Thyroid gland (tissue), 4 donors: ENCODE measurements at places on chromosomes 5 and 9. TPM values are rescaled to one million over a fixed set of nuclear protein-coding genes. Genes with fewer than 3 reads are reported as not detected.

DNA sequence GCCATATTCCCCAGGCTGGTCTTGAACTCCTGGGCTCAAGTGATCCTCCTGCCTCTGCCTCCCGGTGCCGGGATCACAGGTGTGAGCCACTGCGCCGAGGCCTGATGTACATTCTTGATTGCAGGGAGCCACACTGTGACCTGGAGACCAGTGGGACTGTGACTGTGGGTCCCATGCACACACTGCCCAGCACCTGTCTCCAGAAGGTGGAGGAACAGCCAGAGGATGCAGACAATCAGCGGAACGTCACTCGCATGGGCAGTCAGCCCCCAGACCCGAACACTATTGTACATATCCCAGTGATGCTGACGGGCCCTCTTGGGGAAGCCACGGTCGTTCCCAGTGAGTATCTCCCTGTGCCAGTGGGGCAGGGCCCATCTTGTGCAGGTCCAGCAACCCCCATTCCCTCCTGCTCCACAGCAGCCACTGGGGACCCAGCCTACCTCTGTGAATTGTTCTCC lies 147.3 kb downstream of the CACNA1B start:
- H3K36me3 ChIP-seq = no peaks in the 10 kb centered on the region
- no peak overlapping the region for H3K27ac ChIP-seq
- no peak for DNase-seq
- peaks cover 3% of the 10 kb centered on the region for H3K4me1 ChIP-seq
- no peak overlapping the region for H3K4me3 ChIP-seq
- no peaks in the 10 kb centered on the region for H3K27me3 ChIP-seq

DNA sequence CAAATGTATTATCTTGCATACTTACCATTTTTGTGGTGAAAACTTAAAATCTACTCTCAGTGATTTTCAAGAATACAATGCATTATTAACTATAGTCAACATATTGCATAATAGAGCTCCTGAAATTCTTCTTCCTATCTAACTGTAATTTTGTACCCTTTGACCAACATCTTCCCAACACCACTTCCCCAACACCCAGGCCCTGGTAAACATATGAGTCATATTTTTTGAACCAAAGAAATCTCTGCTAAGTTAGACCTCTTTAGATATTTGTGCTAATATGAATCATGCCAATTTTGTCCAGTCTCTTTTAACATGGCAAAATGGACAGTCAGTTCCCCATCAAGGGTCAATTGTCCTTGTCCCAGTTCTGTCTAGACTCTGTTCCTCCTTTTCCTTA lies 18.5 kb upstream of the RGS7BP start:
- no peaks in the 10 kb centered on the region for H3K4me1 ChIP-seq
- no peaks in the 10 kb centered on the region for H3K27me3 ChIP-seq
- no peak for DNase-seq
- H3K36me3 ChIP-seq = no peaks in the 10 kb centered on the region
- no peak overlapping the region for H3K27ac ChIP-seq

GRCh38 chr5:67879620-67880510 lies 335.7 kb upstream of the PIK3R1 start:
- no peak overlapping the region for H3K4me3 ChIP-seq
- DNase-seq = no peak
- no peaks in the 10 kb centered on the region for H3K27me3 ChIP-seq
- no peak overlapping the region for H3K27ac ChIP-seq

- H3K27ac ChIP-seq = no peak overlapping the region
- peak overlapping the region; percentile 4 for H3K4me3 ChIP-seq
- no peaks in the 10 kb centered on the region for H3K27me3 ChIP-seq
These were observed 717.9 kb upstream of the WWC1 start for GRCh38 chr5:167573370-167574127.

Gene ARID3C
- not detected for total RNA-seq

Gene FSTL4
- not detected for total RNA-seq

DNA sequence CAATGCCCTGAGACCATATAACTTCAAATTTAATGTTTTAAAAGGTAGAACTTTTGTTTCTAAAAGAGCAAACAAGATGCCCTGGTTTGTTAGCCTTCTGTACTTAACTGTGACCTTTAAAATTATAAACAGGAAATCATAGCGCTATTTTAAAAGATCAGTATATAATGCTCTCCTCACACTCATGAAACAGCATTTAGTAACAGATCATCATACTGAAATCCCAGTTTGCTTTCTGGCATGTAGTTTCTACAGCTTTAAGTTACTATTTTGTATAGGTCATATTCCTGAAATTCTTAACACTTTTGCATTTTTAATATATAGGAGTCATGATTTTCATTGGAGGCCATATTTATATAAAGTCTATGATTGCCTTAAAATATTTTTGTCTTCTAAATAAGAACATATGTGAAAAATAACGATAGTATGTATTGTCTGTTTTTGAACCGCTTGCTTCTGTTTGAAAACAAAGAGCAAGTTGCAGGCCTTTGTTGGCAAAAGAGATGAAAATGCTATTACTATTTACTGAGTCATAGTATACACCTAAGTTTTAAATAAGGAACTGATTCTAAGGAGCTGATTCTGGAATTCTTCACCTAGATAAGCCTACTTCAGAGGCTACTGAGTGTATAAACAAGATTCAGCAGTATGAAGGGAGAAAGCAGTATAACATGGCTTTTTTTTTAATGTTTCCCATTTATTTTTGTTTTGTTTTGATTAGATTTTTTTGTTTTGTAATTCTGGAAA lies 20.5 kb downstream of the SRFBP1 start:
- no peak for DNase-seq
- H3K27me3 ChIP-seq = no peaks in the 10 kb centered on the region
- H3K4me1 ChIP-seq = no peaks in the 10 kb centered on the region
- no peak overlapping the region for H3K4me3 ChIP-seq

Gene NR2F1-AS1
- total RNA-seq = 4.1 TPM

Gene PALM2AKAP2
- 12.0 TPM for total RNA-seq

Gene RANBP17
- 26.9 TPM for total RNA-seq

Gene GHR
- 10.9 TPM for total RNA-seq

- H3K36me3 ChIP-seq = no peaks in the 10 kb centered on the region
- no peaks in the 10 kb centered on the region for H3K27me3 ChIP-seq
- H3K4me1 ChIP-seq = no peaks in the 10 kb centered on the region
These were observed 133.1 kb upstream of the MAP1B start for GRCh38 chr5:71974165-71974564.

GRCh38 chr5:41973887-41974286 lies 48.8 kb downstream of the FBXO4 start:
- no peak for DNase-seq
- H3K36me3 ChIP-seq = no peaks in the 10 kb centered on the region
- H3K4me3 ChIP-seq = no peak overlapping the region
- no peaks in the 10 kb centered on the region for H3K27me3 ChIP-seq
- H3K27ac ChIP-seq = no peak overlapping the region
- no peaks in the 10 kb centered on the region for H3K4me1 ChIP-seq

Gene BHMT
- 1.2 TPM for total RNA-seq

DNA sequence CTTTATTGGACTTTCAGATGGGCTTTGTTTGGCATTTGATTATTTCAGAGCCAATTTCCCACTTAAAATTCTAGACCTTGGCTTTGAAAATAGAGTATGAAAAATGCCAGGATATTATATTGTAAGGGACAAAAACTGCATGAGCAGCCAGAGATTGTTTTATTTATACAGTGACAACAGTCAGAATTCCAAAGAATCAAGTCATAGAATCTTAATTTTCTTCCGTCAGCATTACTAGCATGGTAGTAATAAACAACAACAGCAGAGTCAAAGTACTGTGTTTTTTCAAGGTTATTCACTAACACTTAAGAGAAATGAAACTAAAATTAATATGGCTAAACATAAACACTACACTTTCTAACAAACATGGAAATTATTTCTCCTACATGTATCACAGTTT lies 52.2 kb downstream of the MLLT3 start:
- H3K36me3 ChIP-seq = no peaks in the 10 kb centered on the region
- no peak overlapping the region for H3K4me3 ChIP-seq
- H3K27ac ChIP-seq = no peak overlapping the region
- peaks cover 47% of the 10 kb centered on the region for H3K4me1 ChIP-seq
- no peaks in the 10 kb centered on the region for H3K27me3 ChIP-seq

DNA sequence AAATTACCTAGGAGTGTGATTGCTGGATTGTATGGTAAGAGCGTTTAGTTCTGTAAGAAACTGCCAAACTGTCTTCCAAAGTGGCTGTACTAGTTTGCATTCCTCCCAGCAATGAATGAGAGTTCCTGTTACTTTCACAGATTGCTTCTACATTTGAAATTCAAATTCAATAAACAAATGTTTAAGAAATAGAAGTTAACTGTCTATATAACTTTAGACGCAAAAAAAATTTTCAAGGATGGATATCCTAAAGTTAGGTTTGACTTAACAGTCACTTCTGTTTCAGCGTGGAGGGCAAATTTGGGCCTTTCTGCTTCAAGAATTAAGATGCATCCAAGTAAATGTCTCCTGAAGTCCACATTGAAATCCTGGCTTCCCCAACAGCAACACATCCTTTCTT lies 445.6 kb downstream of the TAF11L14 start:
- H3K27ac ChIP-seq = no peak overlapping the region
- no peaks in the 10 kb centered on the region for H3K36me3 ChIP-seq
- no peaks in the 10 kb centered on the region for H3K27me3 ChIP-seq

DNA sequence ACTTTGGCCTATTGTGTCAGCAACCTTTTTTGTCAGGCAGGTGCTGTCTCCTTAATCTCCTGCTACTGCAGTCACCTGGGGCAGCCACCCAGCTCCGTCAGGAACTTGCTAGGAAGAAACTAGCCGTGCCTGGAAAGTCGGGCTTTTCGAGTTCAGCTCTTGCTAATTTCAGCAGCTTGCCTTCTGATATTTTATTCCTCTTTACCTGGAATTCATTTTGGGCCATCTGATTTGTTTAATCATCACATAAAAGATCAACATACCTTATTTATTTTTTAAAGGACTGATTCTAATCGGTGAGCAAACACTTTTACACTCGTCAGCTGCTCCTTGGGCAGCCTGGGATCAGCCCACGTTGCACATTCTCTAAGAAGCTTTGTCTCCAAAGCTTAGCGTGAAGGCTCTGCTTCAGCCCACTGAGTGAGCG lies 42.2 kb downstream of the PRLR start:
- no peak overlapping the region for H3K27ac ChIP-seq
- peaks cover under 1% of the 10 kb centered on the region for H3K4me1 ChIP-seq
- H3K27me3 ChIP-seq = no peaks in the 10 kb centered on the region
- no peak overlapping the region for H3K4me3 ChIP-seq

DNA sequence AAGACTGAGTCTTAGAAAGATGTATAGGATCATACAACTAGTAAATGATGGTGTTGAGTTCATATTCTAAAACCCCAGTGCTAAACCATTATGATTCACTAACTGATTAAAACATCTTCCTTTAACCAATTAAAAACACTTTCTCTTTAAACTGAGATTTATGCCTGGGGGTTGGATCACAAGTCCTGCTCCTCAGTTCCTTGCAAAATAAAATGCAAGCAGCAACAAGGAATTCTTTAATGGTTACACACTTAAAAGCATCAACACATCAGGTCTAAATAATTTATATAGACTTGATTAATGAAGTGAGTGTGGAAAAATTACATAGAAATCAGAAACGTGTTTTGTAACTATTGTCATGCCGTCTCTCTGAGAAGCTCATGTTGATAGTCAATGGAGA lies 189.2 kb downstream of the TARS1 start:
- no peak overlapping the region for H3K4me3 ChIP-seq
- H3K27me3 ChIP-seq = no peaks in the 10 kb centered on the region
- no peak for DNase-seq
- H3K36me3 ChIP-seq = no peaks in the 10 kb centered on the region

Gene ADRB2
- total RNA-seq = 1.1 TPM

Gene CATSPER3
- total RNA-seq = not detected

GRCh38 chr5:107808671-107809137 lies 138.0 kb upstream of the EFNA5 start:
- no peaks in the 10 kb centered on the region for H3K36me3 ChIP-seq
- no peaks in the 10 kb centered on the region for H3K27me3 ChIP-seq
- no peak overlapping the region for H3K27ac ChIP-seq
- peak; percentile 87 for DNase-seq
- H3K4me1 ChIP-seq = no peaks in the 10 kb centered on the region

DNA sequence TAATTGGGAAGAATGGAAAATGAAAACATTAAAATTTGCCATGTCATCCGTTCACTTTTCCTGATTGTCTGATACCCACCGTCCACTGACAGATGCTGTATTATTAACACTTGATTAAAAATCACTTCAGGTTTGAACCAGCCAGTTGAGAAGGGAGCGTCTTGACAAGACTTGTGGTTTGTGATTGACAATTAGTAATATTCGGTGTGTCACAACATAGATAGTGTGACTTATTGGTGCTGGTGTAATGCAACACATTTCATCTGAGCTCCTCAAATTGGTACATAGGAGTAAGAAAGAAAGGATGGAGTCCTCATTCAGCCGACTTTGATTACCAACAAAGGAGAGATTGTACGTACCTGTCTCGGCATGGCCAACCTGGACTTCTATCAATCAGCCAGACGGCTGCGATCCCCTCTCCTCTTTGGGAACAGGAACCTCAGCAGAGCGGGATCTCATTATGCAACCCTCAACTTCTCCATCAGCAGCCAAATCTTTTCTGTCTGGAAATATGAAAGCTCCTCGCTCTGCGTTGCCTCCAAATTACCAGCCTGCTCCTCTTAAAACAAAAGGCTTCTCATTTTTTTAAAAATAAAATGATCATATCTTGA lies 211.7 kb upstream of the MVB12B start:
- no peak for DNase-seq
- H3K36me3 ChIP-seq = no peaks in the 10 kb centered on the region
- no peak overlapping the region for H3K4me3 ChIP-seq
- H3K27me3 ChIP-seq = no peaks in the 10 kb centered on the region
- no peak overlapping the region for H3K27ac ChIP-seq

DNA sequence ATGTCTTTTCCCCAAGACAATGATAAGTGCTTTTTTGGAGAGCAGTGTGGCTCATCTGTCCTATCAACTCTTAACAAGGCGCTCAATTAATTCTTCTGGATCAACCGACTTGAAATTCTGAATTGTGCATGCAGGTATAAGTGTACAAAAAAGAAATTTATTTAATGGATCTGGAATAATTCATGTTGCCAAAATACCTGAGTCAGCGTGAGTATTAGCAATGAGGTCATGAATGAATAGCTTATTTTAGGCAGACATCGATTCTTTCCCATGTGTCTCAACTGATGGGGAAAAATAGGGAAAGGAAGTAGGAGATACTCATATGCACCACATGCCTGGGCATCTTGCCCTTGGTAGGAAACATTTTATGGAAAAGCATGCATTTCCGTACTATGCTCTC lies 68.0 kb downstream of the C6 start:
- no peak for DNase-seq
- no peaks in the 10 kb centered on the region for H3K4me1 ChIP-seq
- H3K36me3 ChIP-seq = no peaks in the 10 kb centered on the region

- H3K27ac ChIP-seq = no peak overlapping the region
- H3K27me3 ChIP-seq = no peaks in the 10 kb centered on the region
- H3K4me1 ChIP-seq = peaks cover 12% of the 10 kb centered on the region
- DNase-seq = no peak
These were observed 64.8 kb downstream of the PLAC8L1 start for GRCh38 chr5:146040527-146040926.

Gene RRAGA
- 59.9 TPM for total RNA-seq

Gene MZB1
- total RNA-seq = not detected
